Stimulated activated CD8-positive, alpha-beta memory T cell treated with anti-CD3 and anti-CD28 coated beads, Interleukin-15, amount 100 ng/mL, for 4 hours (primary cell): ENCODE measurements at places on chromosomes 7 and 10.

GRCh38 chr7:85290269-85290668, 103.4 kb upstream of the SEMA3D start:
- no peak for DNase-seq

- no peak for DNase-seq
These were observed 4.3 kb downstream of the GSTO2 start for GRCh38 chr10:104273286-104273685.

DNA sequence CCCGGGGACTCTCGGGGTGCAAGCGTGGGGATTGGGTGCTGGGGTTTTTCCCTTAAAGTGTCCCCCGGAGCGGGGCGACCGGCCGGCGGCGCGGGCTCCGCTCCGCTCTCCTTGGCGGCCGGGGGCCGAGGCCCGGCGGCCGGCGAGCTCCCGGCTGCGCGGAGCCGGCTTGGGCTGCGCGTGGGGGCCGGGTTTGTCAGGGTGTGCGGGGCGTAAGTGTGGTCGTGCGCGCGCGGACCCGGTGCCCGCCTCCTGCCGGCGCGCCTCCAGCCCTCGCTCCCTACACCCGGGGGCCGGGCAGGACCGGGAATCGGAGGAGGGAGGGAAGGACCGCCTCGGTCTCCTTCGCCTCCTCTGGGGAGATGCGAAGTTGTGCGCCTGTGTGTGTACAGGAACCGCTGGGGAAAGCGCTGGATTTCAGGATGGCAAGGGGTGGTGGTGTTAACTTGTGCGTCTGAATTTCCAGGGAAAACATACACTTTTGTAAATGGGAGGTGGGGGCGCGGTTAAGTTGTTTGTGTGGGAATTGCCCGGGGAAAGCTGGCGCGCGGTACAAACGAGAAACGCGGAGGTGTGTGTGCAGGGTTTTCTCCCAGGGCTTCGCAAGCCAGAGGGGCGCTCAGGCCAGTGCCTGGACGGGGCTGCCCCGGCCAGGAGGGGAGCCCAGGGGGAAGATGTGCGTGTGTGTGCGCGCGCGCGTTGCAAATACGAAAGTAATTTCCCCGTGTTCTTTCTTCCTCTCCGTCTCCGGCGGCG, 737 bp downstream of the ZMIZ1 start:
- peak; percentile 32 for DNase-seq

DNA sequence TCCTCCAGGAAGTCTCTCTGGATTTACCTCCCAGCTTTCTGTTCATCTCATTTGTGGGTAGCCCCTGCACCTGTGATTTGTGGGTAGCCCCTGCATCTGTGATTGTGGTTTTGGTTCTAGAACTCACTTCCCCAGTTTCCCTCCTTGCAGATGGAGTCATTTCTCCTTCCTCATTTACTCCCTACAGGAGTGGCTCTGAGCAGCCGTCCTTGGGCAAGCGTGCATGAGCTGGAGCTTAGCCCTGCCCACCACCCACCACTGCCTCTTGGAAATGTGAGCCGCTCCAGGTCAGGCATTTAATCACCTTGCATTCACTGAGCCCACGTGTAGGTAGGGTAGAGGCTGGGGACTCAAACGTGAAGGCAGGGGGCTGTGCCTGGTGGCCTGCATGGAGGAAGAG, 8.2 kb downstream of the COL26A1 start:
- DNase-seq = no peak

GRCh38 chr7:116027786-116028185, 2.8 kb downstream of the TFEC start:
- DNase-seq = no peak

GRCh38 chr7:94649450-94649849, 6.5 kb downstream of the SGCE start:
- no peak for DNase-seq

DNA sequence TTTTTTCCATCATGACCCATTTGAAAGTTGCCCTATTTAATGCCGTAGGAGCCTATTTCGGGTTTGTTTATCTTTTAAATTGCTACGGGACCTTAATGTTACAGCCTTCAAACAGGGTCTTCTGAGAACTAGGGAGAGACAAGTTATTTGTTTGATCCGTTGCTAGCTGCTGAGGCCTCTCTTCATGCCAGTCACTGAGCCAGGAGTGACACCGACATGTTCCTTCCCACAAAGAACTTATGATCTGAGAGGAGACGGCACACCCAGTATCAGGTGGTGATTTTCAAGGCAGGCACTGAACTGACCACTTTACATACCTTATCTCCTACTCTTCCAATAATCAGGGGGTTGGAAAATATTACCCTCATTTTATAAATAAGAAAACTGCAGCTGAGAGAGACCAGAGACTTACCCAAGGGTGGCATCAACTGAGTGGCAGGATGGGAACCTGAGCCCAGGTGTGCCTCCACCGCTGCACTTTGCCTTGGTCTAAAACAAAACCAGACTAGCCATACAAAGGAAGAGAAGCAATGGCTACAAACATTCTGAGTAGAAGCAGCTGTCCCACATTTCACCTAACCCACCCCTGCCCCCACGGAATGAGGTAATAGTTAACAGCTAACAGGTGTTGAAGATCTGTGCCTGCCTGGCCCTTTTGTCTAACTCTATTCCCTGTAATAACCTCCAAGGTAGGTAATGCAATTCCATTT, 40.5 kb downstream of the PPP1R3C start:
- DNase-seq = no peak

DNA sequence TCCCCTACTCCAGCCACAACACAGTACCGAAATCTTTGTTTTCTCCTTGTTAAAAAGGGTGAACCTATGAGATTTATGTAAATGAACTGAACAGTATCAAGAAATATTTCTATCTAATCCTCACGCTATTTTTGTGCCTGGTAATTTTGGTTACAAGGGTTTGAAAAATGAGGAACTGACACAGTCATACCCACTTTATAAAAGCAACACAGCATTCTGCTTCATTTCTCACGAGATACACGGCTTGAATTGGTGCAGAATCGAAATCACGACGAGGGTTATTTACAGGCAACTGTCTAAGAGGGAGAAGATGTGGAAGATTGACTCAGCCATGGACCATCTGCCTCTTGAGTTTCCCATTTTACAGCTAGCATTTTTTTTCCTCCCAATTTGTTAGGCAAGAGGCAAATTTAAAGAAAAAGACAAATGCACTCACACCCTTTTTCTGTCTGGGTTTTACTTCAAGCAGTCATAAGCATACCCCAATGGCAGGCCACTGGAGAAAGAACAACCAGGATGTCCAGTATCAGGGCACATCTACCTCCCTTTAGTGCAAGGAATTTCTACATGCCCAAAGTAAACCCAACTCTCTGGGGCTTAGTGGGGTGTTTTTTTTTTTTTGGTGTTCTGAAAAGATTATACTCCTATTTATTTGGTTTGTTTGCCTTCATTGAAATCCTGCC, 108.1 kb downstream of the ITGB8 start:
- no peak for DNase-seq

- no peak for DNase-seq
These were observed 386.8 kb upstream of the HPS1 start for GRCh38 chr10:98833542-98833941.

- DNase-seq = no peak
These were observed 543.2 kb upstream of the FOXK1 start for GRCh38 chr7:4138866-4139265.
